ENCODE measurements at places on chromosomes 7 and 10.

DNA sequence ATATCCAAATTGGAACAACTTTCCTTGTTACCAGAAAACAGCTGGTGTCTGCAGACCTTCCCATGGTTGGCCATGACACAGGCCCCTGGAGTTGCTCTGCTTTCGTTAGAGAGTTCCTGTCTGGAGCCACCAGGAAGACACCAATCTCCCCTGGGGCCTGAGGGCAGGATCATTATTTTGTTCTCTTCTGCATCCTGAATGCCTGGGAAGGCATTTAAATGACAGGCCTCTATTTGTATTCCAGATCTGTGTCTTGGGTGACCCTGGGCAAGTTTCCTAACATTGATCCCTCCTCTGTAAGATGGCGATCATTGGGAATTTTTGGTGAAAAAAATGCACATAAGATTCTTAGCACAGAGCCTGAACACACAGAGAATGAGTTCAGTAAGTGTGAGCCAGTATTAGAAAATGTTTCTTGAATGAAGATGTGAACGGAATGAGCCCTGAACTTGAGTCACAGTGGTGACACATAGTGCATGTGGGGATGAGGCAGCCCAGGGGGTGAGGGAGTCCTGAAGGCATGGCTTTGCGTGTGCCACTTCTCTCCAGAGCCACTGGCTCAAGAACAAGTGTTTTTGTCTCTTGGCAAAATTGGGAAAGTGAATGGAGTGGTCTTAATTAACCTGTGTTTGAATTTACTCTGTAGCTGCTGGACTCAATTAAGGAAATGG is 28.4 kb downstream of the BMPER start:
- no peak for DNase-seq

DNA sequence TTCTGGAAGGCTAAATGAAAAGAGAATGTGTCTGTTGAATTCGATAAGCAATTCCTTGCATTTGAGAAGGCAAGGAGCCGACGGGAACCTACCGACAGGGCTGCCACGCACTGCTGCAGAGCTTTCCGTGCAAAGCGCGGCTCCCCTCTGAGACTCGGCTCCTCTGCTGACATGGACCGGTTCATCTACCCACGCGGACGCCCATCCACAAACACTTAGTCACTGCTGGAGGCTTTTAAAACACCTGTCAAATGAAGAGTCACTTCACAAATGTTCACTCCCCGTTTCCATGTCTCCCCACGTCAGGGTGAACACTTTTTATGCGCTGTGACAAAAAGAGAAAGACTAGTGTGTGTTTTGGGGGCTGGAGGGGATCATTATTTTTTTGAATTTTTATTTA is 32.0 kb downstream of the AMZ1 start:
- no peak for DNase-seq

- no peak for DNase-seq
Observed at GRCh38 chr10:70234668-70235447, 1.6 kb upstream of the PPA1 start.

- DNase-seq, result no peak
Observed at GRCh38 chr10:31071232-31072005, 39.8 kb upstream of the ZNF438 start.
